ENCODE measurements at places on chromosomes 16 and 17.
A peak's percentile ranks its signal among the peaks of the same experiment; 100 is the strongest.

DNA sequence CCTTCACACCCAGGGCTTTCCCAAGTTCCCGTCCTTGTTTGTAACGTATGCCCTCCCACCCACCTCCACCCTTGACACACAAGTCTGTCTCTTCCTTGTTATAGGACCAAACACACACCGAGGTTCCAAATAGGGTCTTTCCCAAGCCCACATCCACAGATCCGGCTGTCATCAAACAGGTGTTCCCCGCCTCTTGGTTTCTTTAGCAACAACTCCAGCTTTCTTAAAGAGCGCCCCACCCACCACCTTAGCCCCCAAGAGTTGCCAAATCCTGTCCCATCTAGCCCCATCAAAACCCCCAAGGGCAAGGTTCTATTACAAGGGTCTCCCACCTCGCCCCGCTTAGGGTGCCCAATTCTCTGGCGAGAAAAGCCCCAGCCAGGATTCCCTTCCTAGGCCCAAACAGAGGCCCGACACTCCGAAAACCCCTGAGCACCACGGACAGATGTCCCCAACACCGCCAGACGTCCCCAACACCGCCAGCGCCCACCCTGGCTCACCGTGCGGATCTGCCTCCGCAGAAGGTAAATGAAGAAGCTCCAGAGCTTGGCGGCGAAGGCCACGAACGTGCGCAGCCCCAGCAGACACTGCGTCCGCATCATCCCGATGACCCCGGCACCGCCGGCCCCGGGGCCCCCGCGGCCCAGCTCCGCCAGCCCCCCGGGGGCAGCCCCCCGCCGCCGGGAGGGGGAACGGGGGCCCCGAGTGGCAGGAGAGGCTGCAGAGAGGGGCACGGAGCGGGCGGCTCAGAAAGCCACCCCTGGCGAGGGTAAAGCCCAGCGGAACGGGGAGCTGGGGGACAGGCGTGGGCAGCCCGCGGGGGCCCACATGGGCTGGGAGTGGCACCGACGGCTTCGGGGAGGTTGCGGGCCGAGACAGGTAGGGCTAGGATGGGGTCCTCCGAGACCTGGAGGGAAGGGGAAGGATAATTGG lies 573 bp downstream of the CTDNEP1 start:
- peak; percentile 25 for DNase-seq

GRCh38 chr17:76405607-76405966 lies 21.2 kb downstream of the SPHK1 start:
- no peak for DNase-seq

GRCh38 chr16:1102921-1103635 lies 7.0 kb upstream of the C1QTNF8 start:
- peak; percentile 16 for DNase-seq

GRCh38 chr17:80702315-80703141 lies 157.9 kb downstream of the RPTOR start:
- DNase-seq, result no peak

DNA sequence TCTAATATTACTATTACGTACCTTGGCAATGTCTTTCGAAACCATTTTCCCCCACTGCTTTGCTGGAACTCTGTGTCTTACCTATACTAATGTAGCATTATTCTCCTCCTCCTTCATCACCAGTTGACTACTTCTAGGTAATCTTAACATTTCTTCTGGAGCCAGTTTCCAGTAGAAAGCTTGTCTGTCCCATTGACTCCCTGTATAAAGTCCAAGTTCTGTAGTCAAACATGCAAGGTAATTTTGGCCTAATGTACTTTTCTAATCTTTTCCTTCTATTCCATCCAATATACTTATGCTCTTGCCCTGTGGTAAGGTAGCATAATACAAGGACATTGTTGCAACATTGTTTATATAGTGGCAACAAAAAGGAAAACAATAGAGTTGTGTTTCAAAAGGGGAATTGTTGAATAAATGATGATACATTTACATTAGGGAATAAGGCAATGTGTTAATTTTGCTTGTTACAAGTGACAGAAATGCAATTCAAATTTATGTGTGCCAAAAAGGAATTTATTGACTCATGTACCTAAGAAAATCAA lies 27.9 kb downstream of the OMG start:
- DNase-seq, result no peak

DNA sequence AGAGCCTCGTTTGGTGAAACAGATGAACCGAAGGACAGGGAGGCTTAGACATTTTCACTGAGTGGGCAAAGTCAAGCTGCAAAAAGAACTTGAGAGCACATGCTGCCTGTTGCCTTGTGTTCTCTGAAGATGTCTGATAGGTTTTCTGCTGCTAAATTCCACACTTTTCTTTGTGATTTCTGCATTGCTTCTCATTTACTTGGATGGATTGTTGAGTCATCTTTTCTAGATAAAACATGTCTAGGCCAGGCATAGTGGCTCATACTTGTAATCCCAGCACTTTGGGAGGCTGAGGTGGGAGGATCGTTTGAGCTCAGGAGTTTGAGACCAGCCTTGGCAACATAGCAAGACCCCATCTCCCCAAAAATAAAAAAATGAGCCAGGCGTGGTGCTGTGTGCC lies 80.4 kb upstream of the CLEC18A start:
- DNase-seq, result no peak

- DNase-seq, result no peak
These were observed 103.1 kb upstream of the DYNLRB2 start for GRCh38 chr16:80437707-80438106.

DNA sequence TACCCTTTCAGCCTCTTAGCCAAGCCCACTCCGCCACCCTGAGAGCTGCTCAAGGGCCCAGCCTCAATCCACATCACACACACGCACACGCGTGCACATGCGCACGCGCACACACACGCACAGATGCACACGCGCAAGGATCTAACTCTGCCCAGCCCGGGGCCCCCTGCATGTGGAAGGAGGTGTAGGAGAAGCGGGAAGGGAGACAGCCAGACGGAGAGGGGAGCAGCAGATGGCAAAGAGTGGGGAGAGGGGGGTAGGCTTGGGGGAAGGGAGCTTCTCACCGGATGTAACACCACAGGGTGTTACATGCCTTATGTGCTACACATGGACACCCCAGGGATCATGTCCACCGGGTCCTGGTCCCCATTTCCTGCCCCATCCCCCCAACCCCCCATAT lies 15.3 kb downstream of the DLG4 start:
- DNase-seq, result no peak

- DNase-seq, result peak; percentile 85
These were observed 57.5 kb downstream of the CYB5B start for GRCh38 chr16:69481901-69482341.

DNA sequence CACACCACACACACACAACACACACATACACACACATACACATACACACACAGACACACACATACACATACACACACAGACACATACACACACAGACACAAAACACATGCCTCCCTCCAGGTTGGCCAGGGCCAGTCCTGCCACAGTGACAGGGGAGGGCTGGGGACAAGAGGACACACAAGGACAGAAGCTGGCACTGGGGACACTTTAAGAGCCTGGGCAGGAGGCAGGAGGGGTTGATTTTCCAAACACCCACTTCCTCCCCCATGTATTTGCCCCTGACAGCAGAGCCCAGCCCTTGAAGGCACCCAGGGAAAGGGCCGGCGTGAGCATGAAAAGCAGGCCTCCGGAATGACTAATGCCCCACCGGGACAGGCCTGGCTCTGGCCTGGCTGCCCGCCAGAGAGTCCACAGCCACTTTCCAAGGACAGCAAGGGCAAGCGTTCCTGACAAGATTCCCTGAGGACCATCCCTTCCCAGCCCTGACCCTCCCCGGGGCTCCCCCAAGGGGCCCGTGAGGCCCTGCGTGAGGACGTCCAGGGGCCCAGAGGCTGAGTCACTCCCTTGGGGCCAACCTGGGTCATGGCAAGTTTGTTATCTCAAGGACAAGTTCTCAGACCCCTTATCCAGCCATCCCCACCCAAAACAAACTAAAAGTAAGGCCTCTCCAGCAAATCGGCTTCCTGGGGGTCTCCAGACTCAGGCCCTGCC lies 235.6 kb downstream of the ZNF423 start:
- DNase-seq, result peak; percentile 78

DNA sequence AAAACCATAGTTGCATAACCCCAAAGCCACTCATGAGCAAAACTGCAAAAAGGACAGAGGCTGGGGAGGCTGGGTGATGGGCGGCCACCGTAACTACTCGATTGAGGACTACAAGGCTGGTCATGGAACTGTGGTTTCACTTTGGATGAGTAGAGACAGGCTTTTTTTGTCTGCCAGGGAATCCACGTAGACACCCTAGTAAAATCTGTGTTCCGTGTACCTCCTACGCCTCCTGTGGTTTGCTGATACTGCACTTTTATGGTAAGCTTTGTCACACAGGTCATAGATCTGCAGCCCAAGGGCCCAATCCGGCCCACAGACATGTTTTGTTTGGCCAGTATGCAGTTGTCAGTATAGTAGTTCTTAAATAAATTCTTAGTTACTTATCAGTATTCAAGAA lies 2.2 kb upstream of the TLCD3B start:
- DNase-seq, result no peak

GRCh38 chr17:61404913-61405685 lies 5.5 kb downstream of the TBX2 start:
- DNase-seq, result no peak

DNA sequence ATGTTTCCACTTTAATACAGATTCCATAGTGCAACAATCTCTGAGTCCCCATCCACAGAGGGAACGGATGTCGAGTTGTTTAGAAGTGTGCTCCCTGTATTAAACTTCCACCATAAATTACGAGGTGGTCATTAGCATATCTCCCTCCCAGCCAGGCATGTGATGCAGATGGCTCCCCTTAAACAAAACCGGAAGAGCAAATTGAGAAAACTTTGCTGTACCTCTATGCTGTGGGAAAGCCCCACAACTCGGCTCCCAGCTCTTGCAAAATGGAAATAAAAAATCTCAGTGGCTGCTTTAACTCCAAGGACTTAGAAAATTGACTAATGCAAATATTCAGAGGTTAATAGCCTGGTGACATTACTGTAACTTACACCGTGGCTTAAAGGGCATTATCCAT lies 290.9 kb downstream of the MAF start:
- no peak for DNase-seq

DNA sequence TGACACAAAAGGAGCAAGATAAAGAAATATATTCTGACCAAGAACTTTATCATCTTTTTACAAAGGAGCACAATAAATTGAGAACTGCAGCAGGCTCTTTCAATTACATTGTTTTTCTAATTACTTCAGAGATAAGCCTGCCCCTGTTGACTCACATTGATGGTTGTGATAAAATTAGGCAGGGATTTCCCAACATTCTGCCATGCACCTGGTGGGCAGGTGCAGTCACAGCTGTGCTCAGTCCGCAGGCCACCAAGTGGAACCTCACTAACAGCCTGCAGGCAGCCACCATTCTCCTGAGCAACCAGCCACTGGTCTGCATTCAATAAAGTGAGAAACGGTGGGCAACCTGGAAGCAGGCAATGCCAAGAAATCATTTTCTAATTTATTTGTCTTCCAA lies 5.1 kb downstream of the FANCA start:
- no peak for DNase-seq

- DNase-seq, result no peak
These were observed 45.6 kb upstream of the LCMT1 start for GRCh38 chr16:25065899-25066298.

DNA sequence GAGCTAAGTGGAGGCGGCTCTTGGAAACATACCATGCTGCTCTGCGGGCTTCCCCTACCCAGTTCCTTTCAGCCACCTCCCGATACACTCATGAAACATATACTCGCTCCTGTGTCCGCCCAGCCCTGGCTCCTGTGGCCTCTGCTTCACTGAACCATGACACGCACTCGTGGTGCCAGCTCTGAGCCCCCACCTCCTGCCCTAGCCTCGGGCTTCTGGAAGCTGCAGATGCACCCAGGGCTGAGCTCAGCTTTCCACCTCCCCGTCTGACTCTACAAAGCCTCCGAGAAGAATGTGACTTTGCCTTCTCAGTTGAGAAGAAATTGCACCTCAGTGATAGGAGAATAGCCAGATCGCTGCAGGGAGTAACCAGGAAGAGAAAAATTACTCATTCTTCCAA lies 11.0 kb downstream of the CALB2 start:
- DNase-seq, result no peak

DNA sequence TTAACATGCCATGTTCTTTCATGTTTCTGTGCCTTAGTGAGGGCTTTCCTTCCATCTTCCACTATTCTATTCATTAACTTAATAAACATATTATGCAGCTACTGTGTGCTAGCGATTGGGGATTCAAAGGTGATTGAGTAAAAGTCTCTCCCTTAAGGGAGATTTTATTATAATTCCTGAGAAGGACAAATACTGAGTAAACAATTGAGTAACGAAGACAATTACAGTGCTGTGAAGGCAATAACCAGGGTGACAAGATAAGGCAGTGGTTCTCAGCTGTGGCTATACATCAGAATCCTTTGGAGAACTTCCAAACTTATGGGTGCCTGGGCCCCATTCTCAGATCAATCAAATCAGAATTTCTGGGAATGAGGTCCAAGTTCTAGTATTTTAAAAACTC lies 353.3 kb downstream of the CA10 start:
- no peak for DNase-seq

DNA sequence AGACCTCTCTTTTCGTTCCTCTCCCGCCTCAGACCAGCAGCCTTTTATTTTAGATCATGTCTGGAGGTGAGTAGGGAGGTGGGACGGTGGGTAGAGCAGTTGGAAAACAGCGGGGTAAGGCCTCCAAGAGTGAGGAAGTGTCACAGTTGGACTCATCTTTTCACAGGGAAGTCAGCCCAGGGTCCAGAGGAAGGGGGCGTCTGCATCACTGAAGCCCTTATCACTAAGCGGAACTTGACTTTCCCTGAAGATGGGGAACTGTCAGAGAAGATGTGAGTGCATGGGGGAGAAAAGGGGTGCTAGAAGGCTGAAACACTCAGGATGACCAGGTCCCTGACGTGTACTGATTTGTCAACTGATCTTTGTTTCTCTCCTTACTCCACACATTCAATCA lies 461 bp downstream of the LRRC46 start:
- DNase-seq, result no peak

GRCh38 chr16:82363026-82363816 lies 193.2 kb upstream of the MPHOSPH6 start:
- no peak for DNase-seq

- no peak for DNase-seq
These were observed 19.7 kb downstream of the PHAF1 start for GRCh38 chr16:67129422-67129821.

DNA sequence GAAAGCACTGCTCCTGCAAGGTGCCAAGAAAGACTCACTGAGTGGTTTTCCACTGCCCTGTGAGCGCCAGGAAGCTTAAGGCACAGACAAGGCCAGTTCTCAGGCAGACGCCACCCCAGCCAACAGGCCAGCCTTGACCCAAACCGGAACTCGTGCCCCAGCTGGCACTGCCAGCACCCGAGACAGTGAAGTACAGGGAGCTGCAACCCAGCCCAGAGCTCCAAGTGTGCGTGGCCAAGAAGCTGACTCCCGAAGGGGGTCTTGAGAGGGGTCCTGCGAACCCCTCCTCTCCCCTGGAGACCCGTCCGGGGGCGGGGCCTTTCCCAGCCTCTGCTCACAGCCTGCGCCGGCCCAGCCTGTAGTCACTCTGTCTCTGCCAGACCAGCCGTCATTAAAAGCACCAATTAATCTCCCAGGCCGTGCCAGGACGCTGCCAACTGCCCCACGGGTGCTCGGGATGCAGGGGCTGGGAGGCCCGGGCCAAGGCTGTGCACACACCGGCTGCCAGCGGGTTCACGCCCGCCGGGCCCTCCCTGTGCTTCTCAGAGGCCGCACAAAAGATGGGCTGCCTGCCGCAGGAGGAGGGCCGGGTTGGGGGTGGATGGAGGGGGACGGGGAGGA lies 4.4 kb upstream of the SOX8 start:
- DNase-seq, result no peak
